CD4-positive, alpha-beta T cell treated with Interleukin-4 for 1 hour (primary cell): ENCODE measurements at places on chromosomes 16 and 17.

GRCh38 chr17:16879686-16880085, 92.2 kb downstream of the TNFRSF13B start:
- DNase-seq, result no peak

DNA sequence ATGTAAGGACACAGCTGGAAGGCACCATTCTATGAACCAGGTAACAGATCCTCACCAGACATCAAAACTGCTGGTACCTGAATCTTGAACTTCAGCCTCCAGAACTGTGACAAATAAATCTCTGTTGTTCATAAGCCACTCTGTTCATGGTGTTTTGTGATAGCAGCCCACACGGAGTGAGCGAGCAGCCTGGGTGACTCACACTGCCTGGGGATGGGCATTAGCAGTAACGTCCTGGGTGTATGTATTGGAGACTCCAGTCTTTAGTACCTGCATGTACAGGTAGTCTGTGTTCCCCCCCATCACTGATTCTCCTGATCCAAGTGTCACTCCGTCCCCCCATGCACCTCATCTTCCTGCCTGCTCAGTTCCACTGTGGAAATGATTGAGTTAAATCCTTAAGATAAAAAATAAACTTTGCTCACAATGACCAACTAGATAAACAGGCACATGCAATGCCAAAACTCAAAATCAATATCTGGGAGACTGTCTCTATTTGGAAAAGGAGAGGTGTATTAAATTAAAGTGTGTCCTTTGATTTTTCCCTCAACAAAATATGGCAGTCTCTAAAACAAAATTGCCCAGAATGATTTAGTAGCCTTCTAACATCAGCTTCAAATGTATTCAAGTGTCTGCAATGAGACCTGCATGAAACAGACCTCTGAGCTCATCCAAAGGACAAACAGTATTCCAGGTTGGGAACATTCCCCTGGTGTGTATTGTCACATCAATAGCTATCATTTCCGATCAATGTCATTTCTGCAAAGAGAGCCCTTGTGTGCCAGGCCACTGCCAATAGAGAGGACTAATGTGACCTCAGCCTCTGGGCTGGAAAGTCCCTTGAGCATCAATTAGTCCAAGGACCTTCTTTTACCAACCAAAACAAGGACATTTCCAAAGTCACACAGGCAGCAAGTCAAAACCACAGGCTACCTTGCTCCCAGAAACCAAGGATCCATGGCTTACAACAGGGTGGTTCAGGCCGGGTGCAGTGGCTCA, 12.2 kb upstream of the VAT1L start:
- DNase-seq, result no peak

GRCh38 chr17:1072551-1072961, 75.6 kb downstream of the TIMM22 start:
- DNase-seq, result no peak

- DNase-seq, result peak; percentile 73
Measured at GRCh38 chr16:46621006-46621933, at the start of gene SHCBP1. Gene SHCBP1 (minus strand): TSS chr16:46621379. CDS start chr16:46621359, 20 bp downstream.

DNA sequence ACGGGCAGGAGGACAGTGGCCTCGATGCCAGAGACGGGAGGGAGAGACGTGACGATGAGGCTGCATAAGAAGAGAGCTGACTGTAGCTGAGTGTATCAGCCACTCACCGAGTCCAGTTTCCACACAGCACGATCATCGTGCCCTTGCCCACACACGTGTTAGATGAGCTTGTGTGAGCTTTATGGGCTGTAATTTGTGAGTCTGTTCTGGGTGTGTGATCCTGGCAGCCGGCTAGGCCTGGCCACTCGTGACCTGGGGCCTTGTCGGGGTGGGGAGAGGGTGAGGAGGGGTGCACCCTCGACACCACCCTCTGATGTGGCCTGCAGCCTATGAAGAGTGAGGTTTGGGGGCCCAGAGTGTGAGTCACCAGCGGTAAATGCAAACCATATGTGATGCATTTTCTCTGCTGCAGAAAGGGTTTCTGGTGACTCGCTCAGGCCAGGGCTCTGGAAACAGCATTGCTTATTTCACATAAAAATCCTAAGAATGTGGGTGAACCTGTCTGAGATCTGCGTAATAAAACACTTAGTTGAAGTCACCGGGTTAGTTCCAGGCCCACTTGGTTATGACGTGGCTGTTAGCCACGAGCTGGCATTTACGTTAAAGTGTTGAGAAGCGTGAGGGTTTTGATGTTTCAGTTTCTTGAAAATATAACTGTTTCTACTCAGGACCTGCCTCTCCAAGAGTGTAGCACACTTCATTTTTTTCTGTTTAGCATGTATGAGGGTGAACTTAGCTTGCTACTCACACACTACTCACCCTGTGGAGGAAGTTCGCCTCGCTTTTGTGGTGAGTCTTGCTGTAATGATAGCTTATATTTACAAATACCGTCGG, 4.2 kb downstream of the METRNL start:
- DNase-seq, result peak; percentile 68

DNA sequence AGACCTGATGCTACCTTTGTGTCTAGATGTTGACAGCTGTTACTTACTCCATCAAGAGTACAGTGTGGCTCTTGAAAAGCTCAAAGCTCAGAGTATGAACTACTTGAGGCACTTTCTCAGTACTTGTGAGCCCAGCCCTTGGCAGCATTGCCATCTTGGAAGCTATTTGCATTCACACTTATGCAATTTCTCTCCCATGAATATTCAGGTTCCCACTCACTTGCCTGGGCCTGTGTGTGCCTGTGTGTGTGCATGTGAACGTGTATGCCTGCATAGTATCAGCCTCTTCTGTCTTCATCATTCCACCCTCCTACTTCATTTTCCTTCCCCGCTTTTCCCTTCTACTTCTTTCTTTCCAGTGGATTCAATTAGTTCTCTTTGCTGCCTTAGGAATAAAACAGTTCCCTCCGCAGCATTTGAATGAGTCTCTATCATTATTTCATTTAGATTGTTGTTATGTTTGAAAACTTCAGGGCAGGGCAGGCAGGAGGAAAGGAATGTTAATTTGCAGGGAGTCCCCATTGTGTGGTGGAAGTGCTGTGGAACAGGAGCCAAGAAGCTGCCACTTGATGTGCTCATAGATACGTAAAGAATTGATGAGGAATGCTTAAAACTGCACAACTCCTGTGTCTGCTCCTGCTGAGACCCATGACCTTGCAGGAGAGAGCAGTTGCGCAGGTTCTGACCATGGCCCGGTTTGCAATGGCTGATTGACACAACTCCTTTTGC, 58.9 kb downstream of the HS3ST4 start:
- DNase-seq, result no peak

GRCh38 chr17:63934183-63935112, 2.3 kb upstream of the CD79B start:
- no peak for DNase-seq

DNA sequence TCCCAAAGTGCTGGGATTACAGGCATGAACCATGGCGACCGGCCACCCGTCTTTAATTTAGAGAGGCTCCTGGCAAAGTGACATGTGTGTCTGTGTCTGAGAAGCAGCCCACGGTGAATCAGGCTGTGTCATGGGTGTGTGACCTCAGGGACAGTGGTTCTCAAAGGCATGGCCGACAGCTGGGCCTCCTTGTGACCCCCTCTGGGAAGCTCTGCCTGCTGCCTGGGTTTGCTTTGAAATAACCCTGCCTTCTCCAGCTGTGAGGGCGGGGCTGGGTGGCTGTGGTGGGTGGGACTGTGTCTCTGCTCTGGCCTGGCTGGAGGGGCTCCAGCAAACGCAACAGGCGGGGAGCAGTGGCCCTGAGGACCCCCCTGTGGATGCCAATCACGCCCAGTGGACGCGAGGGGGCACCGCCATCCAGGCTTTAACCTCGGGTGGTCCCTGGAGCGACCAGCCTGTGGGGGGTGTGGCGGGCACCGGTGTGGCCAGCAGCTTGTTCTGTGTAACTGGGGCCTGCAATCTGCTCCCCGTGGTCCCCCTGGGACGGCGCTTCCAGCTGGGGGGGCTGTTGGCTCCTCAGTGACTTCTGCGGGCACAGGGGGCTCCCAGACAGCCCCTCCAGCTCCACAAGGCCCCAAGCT, 8.8 kb upstream of the APRT start:
- no peak for DNase-seq

DNA sequence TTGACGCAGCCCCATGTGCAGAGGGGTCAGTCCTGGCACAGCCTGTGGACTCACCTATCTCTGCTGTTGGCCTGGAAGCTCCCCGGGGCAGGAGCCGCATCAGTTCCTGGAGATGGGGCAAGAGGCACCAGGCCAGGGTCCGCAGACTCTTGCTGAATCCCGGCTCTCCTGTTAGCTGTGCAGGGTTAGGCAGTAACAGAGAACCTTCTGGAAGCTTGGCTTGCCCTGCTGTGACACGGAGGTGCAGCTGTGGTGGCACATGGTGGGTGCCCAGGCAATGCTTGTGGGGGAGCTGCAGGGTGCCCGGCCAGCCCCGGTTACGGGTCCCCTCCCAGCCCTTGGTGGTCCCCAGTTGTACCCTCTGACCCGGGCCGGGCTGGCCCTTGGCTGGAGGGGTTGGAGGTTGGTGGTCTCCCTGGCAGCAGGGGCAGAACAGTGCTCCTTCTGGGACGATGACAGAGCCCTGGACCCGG, 26.0 kb upstream of the ZNF469 start:
- DNase-seq, result no peak

- peak; percentile 64 for DNase-seq
Measured at GRCh38 chr16:27972500-27972899, 91.0 kb downstream of the GSG1L start.

DNA sequence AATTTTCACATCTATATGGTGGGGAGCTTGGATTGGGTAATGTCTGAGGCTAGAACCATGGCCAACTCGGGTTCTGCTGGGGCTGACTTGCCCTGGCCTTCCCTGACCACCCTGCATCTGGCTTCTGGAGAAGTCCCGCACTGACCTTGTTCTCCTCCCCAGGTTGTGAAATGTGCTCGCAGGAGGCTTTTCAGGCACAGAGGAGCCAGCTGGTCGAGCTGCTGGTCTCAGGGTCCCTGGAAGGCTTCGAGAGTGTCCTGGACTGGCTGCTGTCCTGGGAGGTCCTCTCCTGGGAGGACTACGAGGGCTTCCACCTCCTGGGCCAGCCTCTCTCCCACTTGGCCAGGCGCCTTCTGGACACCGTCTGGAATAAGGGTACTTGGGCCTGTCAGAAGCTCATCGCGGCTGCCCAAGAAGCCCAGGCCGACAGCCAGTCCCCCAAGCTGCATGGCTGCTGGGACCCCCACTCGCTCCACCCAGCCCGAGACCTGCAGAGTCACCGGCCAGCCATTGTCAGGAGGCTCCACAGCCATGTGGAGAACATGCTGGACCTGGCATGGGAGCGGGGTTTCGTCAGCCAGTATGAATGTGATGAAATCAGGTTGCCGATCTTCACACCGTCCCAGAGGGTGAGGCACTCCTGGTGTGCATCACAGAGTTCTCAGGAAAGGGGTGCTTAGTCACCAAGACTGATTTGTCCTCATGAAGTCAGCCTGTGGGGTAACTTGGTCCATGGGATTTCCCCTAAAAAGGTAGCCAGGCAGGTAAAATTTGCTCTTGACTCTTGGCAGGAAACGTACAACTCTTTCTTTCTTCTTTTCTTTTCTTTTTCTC, 6.1 kb downstream of the NOD2 start:
- DNase-seq, result peak; percentile 79

DNA sequence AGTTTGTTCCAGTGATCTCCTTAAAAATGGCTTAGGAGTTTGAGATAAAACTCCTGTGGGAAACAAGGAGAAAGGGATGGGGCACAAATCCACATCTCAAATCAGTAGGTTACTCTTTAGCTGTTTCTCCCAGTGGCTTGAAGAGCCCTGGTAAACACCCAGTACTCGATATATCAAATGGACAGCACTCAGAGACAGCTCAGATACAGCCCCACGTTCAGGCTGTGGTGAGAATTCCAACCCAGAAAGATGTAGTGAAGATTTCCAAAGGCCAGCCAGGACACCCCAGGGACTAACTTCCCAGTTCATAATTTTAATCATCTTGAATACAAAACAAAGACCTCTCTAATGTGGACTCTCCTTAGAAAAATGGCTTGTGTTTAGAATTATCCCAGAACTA, 6.4 kb upstream of the VEZF1 start:
- no peak for DNase-seq

DNA sequence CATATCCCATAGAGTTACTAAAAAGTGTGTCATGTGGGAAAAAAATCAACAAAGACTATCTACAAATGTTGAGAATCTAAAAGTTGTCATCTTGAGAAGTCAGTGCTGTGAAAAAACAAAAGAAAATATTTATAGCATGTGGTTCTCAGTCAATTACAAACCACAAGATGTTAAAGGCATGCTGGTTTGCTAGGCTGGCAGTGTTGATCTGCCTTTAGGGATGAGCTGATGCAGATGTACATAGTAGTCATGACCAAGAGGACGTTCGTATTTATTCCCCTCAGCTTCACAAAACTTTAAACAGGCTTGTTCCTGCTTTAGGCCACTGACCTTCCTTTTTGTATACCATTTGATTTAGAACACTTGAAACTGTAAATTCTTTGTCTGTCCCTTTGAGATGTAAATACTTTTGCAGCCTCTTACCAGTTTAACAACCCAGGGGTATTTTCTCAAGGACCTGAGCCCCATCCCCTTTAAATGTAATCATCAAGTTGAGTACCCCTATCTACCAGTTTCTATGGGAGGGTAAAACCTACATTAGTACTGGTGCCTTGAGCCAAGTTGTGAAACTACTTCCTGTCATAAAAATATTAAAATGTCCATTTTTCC, 446.6 kb downstream of the KCNJ18 start:
- DNase-seq, result no peak

DNA sequence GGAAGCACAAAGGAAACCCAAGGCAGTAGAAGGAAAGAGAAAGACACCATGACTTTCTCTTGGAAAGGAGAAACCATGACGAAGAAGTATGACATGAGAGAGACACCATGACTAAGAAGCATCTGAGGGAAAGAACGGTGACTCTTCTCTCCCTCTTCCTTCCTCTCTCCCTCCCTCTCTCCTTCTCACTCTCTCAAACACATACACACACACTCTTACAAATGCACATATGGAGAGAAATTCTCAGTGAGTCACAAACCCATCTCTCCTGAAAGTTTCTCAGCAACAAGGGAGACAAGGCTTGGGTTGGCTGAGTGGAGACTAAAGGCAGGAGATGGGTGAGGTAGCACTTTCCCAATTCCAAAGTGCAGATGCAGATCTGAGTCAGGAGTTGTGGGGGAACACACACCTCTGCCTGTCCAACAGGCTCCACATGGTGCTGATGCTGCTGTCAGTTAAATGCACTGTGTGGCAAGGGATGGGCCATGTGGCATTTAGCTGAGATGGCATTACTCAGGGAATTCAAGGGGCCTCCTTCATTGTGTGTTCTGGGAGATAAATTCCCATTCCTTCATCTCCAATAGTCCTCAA, 336.7 kb upstream of the C16orf82 start:
- DNase-seq, result no peak

GRCh38 chr16:82924075-82924854, 297.5 kb downstream of the CDH13 start:
- peak; percentile 16 for DNase-seq
